Bronchial smooth muscle cell (primary cell): ENCODE measurements at places on chromosomes 2 and 18. TPM values are rescaled to one million over a fixed set of nuclear protein-coding genes. Genes with fewer than 3 reads are reported as not detected.

Gene ANKRD62
- total RNA-seq, result not detected in 2 replicates

Gene RIT2
- total RNA-seq, result not detected in 2 replicates

Gene SOX11
- total RNA-seq, result not detected in 2 replicates

Gene INPP1
- total RNA-seq, result 10.0 and 11.2 TPM in 2 replicates

Gene KIF5C
- total RNA-seq, result 0.16 and 0.26 TPM in 2 replicates

Gene ZBTB14
- 6.6 and 10.0 TPM in 2 replicates for total RNA-seq

Gene FAP
- 46.5 and 157 TPM in 2 replicates for total RNA-seq

Gene TACR1
- total RNA-seq, result 0.16 TPM in 1 of 2 replicates, not detected in the other

Gene CFAP65
- total RNA-seq, result under 0.01 TPM in 1 of 2 replicates, not detected in the other

Gene ANKRD30BL
- total RNA-seq, result not detected in 2 replicates

Gene CROCC2
- 0.26 and 0.63 TPM in 2 replicates for total RNA-seq

Gene TMEM17
- total RNA-seq, result 1.9 and 2.5 TPM in 2 replicates

Gene ABCG8
- not detected in 2 replicates for total RNA-seq

Gene C2orf81
- total RNA-seq, result 0.79 and 1.4 TPM in 2 replicates

Gene CXCR4
- under 0.01 and 0.09 TPM in 2 replicates for total RNA-seq

Gene TAF4B
- total RNA-seq, result 0.79 and 1.8 TPM in 2 replicates

Gene ATP8B1
- 10.6 and 15.5 TPM in 2 replicates for total RNA-seq

Gene KANSL3
- 31.2 and 36.2 TPM in 2 replicates for total RNA-seq

Gene DSEL
- total RNA-seq, result 35.7 and 74.9 TPM in 2 replicates

Gene CTLA4
- not detected in 2 replicates for total RNA-seq

Gene SGPP2
- total RNA-seq, result under 0.01 TPM in 1 of 2 replicates, not detected in the other

Gene KRTCAP3
- 0.26 and 0.47 TPM in 2 replicates for total RNA-seq

Gene ACMSD
- not detected in 2 replicates for total RNA-seq

Gene KCNK3
- total RNA-seq, result under 0.01 TPM in 1 of 2 replicates, not detected in the other

Gene ALKAL2
- total RNA-seq, result not detected in 2 replicates

Gene ANKRD29
- 5.9 and 9.8 TPM in 2 replicates for total RNA-seq

Gene POTEI
- total RNA-seq, result under 0.01 TPM in 1 of 2 replicates, not detected in the other

Gene KCNIP3
- total RNA-seq, result 1.4 and 1.6 TPM in 2 replicates

Gene CLK1
- 76.1 and 107 TPM in 2 replicates for total RNA-seq

Gene GNLY
- not detected in 2 replicates for total RNA-seq

Gene ITPRIPL1
- total RNA-seq, result 2.7 and 3.7 TPM in 2 replicates

Gene NTSR2
- under 0.01 TPM in 1 of 2 replicates, not detected in the other for total RNA-seq

Gene EFHD1
- not detected in 2 replicates for total RNA-seq

Gene EDAR
- total RNA-seq, result not detected in 2 replicates

Gene SPC25
- total RNA-seq, result 1.1 and 1.4 TPM in 2 replicates

Gene TMEM247
- total RNA-seq, result not detected in 2 replicates

Gene TLX2
- total RNA-seq, result 1.4 TPM in 2 replicates

Gene KIF1A
- total RNA-seq, result under 0.01 TPM in 1 of 2 replicates, not detected in the other

Gene ARHGAP25
- total RNA-seq, result 0.09 and 0.47 TPM in 2 replicates

Gene IDH1
- 200 and 249 TPM in 2 replicates for total RNA-seq
